ENCODE measurements at places on chromosomes 5 and 9.

DNA sequence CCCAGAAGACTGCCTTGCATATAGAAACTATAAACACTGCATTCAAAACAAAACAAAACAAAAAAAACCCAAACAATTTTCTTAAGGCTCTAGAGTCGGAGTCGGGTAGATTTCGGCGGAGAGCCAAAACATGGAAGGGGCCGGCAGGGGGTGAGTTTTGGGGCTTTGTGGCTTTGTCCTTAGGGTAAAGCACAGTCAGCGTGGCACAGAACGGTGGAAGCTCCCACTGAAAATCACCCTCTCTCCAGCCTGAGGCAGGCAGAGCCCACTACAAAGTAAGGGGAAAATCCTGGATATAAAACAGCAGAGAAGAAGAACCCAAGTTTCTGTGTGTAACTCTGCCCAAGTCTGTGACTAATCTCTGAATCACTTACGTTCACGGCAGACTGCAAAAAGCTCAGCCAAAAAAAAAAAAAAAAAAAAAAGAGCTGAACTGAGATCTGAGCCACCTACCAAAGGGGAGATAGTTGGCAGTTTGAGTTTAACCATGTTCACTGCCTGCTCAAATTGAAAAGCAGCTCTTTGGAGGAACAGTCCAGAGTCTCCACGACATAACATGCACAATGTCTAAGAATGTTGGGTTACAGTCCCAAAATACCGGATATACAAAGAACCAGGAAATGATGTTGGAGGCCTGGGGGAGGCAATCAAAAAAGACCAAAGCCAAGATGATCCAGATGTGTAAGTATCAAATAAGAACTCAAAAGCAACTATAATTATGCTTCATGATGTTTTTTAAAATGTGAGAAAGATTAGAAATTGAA lies 26.6 kb upstream of the OR2K2 start:
- DNase-seq: no peak

DNA sequence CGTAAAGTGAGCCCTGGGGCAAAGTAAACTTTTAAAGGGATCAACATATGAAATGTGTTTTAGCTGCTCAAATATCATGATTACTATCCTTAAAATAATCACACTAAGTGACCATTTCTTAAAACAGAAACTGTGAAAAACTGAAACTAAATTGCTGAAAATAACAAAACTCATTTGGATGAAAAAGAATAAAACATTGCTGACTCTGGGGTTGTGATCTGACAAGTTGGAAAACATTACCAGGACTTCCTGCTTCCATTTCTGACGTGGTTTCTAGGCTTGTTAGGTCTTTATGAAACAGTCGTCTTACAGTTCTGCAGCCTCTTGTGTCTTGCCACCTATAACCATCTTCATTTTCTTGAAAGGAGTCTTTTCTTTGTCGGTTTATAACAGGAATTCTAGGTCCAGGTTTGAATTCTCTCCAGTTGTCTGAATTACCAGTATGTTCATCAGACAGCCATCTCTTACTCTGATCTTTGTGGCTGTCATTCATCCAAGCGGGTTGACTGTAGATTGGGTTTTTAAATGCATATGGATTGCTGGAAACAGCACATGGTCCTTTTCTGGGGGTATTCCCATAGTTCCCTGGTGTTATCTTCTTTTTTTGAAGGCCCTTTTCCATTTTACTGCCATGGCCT lies 1.7 kb downstream of the TUT7 start:
- no peak for DNase-seq

GRCh38 chr5:177403792-177404640 lies 3.6 kb upstream of the PFN3 start:
- peak; percentile 44 for DNase-seq

DNA sequence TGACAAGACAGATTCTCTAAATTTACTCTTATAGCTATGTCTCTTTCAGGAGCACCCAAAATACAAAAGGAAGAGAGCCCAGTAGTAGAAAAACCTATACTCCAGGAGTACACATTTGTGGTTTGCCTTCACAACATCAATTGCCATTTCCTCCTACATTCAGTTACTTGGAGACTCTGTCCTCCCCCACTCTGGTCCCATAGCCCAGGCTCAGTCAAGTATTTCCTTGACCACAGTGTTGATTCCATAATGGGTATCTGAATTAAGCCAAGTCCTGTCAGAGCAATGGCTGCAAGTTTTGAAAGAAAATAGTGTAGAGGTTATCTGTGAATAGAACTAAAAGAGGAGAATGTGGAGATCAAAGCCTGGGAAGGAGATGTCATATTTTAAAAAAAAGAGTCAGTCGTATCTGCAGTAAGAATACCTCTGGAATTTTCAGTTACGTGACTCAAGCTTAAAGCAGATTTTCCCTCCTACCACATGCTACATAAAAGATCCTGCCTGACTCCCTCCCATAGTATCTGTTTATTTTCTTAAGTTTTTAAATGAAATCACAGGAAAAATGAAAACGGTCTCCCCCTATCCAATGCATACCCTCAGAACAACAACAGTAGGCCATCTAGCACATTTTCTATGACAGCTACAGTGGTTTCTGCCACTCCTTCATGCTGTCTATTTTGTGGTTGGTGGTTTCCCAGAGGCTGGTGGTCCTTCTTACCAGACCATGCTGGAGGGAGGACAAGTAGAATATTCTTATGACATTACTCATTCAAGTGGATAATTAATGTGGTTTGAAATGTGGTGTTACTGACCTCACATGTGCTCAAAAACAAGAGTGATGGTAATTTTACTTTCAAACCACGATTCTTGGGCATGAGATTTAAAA lies 249.7 kb upstream of the TMEM161B start:
- DNase-seq: no peak

DNA sequence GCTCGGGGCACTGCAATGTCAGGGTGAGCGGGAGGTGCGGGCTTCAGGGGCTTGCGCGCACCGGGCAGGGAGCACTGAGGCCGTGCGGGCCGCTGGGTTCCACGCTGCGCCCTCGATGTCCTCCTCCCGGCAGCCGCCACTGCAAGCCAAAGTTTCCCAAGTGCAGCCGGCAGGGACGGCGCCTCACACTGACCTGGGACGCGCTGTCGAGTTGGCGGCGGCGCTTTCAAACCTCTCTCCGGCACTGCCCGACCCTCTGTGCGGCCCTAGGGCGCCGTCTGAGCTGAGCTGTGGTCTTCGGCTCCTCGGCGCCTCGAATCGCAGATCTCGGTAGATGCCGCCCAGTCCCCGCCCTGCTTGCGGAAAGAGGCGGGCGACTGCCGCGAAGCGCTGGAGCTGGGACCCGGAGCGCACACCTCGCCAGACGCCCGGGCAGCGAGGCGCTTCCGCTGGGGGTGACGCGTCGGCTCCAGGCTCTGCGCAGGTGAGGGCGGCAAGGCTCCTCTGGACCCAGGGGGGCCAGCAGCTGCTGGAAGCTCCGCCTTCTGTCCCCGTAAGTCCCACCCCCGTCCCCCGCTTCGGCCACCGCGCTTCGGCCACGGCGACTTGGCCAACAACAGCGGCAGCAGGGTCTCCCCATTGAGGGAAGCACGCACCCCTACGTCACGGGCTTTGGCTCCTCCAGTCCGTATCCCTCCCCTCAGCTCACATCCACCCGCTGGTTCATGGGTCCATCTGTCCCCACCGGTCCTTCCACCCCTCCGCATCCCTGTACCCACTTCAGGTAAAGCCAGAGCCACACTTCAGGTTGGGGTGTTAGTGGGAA lies at the start of gene ANKRD34B:
Gene ANKRD34B, minus strand, starts transcription at position 320 of the 826 bp plus-strand sequence. CDS start 10,261 bp downstream, outside the sequence.
- DNase-seq: no peak

DNA sequence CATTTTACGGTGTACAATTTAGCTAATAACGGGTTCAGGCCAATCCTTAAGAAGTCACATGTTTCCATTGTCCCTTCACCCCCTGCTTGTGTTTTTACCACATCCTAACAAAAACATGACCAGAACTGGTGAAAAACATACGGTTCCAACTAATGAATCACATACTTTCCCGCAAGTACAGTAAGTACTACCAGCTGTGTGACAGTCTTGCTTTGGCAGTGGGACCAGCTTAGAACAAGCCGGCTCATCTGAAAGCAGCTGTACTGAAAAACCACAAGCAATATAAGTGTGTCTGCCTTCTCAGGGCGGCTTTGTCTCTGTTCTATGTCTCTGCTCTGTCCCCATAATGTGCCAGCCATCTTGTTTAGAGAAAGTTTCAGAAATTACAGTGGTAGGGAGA lies 242.5 kb downstream of the BNC2 start:
- no peak for DNase-seq

GRCh38 chr9:20646656-20647055 lies 24.4 kb upstream of the MLLT3 start:
- no peak for DNase-seq

DNA sequence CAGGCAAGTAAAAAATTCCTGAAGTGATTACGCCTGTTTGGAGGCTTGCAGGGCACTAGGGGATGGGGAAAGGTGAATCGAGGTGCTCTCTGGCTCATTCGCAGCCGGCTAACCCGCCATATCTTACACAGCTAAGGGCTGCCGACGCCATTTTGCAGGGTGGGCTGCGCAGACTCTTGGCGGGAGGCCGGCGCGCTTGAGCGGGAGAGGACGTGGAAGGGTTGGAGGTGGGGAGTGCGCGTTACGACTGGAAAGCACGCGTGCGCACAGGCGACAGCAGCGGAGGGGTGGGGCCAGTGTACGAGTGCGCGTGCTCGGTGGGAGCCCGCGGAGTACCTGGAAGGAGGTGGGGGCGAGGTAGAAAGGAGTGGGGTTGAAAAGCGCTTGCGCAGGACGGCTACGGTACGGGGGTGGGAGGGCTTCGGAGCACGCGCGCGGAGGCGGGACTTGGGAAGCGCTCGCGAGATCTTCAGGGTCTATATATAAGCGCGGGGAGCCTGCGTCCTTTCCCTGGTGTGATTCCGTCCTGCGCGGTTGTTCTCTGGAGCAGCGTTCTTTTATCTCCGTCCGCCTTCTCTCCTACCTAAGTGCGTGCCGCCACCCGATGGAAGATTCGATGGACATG lies at the start of gene NPM1:
Gene NPM1, plus strand, starts transcription at position 505 of the 625 bp plus-strand sequence. Its CDS starts 100 bp downstream, at position 605.
- DNase-seq: peak; percentile 92

- DNase-seq: no peak
Measured at GRCh38 chr5:168976311-168976970, 324.5 kb downstream of the SLIT3 start.

- no peak for DNase-seq
Measured at GRCh38 chr9:71637375-71637774, 130.9 kb downstream of the CEMIP2 start.

- no peak for DNase-seq
Measured at GRCh38 chr5:41738710-41739354, 131.4 kb downstream of the OXCT1 start.

- peak; percentile 28 for DNase-seq
Measured at GRCh38 chr9:135990468-135991429, 29.6 kb upstream of the UBAC1 start.

- no peak for DNase-seq
Measured at GRCh38 chr9:130714586-130715110, 21.1 kb downstream of the EXOSC2 start.

GRCh38 chr9:127264462-127265219 lies at the start of gene GARNL3:
TSS of gene GARNL3 (plus strand) at chr9:127264774. CDS start at chr9:127264878, 104 bp downstream.
- DNase-seq: no peak

DNA sequence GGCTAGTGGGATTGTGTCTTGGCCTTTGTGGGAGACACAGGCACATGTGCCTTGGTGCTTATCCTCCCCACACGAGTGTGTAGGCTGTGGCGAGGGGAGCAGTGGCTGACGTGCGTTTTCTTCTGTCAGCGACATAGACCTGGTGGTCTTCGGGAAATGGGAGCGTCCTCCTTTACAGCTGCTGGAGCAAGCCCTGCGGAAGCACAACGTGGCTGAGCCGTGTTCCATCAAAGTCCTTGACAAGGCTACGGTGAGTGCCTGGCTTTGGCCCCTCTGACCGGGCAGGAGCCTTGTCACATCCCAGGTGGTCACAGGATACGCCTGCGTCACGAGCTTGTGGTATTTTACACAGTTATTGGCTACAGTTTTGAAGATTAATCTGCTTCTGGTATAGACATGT lies 26.4 kb downstream of the TENT4A start:
- DNase-seq: no peak

GRCh38 chr9:134627417-134628353 lies 13.9 kb upstream of the COL5A1 start:
- no peak for DNase-seq

GRCh38 chr9:78544230-78544629 lies 247.3 kb downstream of the PSAT1 start:
- DNase-seq: no peak

GRCh38 chr5:179734536-179735164 lies 2.0 kb downstream of the MAML1 start:
- DNase-seq: no peak

GRCh38 chr5:74164725-74165235 lies 475.7 kb downstream of the ENC1 start:
- no peak for DNase-seq

- no peak for DNase-seq
Measured at GRCh38 chr9:7858166-7858565, 58.6 kb upstream of the DMAC1 start.

GRCh38 chr5:126939887-126940286 lies 90.5 kb downstream of the MARCHF3 start:
- no peak for DNase-seq

DNA sequence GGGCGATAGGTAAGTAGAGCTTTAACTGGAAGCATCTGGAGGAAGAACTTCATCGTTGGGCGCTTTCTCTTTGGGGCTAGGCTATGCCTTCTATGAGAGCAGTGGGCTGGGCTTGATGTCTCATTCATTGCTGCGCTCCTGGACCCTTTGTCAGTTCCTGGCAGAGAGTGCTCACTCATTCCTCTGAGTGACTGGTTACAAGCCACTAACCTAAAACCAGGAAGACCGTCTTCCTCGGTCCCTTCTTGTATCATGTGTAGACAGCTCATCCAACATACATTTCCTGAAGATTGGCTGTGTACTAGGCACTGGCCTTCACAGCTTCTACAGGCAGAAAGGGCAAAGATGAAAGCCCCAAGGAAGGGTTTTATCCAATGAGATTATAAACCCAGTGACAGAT lies 6.4 kb downstream of the SWI5 start:
- no peak for DNase-seq

DNA sequence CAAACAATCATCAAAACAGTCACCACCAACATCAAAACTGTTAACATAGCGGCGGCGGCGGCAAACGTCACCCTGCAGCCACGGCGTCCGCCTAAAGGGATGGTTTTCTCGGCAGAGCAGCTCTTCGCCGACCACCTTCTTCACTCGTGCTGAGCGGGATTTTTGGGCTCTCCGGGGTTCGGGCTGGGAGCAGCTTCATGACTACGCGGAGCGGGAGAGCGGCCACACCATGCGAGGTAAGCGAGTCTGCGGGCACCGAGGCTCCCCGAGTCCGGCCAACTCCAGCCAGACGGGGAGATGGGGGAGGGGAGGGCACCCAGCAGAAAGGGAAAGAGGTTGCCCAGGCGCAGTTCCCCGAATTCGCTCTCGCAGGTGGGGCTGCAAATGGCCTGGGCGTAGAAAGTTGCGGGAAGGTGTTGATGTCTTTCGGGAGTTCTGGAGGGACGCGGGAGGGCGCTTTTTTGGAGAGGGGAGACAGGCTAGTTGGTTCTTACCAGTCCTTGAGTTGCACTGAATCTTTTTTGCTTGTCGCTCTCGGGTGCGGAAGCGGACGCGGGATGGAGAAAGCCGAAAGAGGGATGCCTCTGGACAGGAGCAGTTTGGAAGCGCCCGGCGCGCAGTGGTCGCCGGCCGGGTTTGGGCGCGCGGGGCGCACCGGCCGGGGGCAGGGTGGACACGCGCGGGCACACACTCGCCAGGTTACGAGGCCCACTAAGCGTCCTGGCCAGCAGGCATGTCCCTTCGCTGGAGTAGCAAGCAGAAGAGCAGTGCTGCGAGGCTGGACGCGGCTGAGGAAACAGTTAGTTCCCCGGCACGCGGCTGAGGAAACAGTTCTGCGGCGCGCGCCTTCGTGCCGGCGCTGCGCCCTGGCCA lies 849 bp downstream of the RORB start:
- DNase-seq: peak; percentile 45
